ENCODE measurements at places on chromosomes 3 and 15.

- DNase-seq, result peak; percentile 6
Observed at GRCh38 chr3:15953841-15954240, 156.1 kb upstream of the ANKRD28 start.

DNA sequence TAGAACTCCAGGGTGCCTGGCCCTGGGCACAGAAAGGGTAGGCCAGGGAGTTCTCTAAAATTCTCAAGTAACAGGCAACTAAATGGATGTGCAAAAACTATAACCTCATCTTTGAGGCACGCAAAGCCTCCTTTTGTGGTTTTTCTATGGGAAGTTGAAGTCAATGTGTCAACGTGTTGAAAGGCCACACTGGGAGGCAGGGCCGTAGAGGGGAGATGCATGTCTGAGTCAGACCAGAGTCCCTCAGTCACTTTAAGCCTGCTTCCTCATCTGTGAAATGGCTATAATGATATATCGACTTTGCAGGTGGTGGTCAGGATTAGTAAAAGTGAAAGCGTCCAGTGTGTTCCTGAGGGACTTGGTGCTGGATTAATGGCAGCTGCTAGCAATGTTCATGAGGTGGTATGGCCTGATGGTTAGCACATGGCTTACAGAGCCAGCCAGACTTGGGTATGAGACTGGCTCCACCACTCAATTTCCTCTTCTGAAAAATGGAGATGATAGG, 17.0 kb downstream of the TGM5 start:
- peak; percentile 8 for DNase-seq

GRCh38 chr15:36484038-36484778, 95.2 kb upstream of the CDIN1 start:
- DNase-seq, result no peak

GRCh38 chr15:39177561-39177960, 403.3 kb upstream of the THBS1 start:
- DNase-seq, result no peak

DNA sequence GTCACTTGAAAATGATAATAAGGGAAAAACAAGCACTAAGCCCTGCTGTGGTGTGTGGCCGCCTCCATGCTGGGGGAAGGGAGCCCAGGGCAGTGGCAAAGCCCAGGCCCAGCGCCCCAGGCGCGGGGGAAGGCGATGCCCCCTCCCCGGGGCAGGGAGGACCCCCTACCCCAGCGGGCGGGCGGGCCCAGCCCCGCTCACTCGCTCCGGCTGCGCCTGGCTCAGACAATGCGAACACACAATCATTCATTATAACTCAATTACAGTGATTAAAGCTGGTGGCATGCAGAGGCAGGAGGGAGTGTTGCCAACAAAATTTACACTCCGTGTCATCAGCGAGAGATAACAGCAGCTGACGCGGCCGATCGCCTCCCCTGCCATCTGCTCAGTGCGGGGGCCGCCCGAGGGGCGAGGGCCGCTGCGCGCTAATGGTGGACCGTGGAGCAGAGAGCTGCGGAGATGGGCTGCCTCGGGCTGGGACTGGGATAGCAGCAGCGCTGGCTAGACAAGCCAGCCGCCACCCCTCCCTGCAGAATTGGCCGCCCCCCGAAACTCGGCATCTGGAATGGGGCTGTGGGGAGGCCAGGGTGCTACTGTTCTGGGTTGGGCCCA, 64.1 kb downstream of the TLE3 start:
- DNase-seq, result no peak

GRCh38 chr3:136120373-136121348, 75.5 kb downstream of the MSL2 start:
- DNase-seq, result no peak

DNA sequence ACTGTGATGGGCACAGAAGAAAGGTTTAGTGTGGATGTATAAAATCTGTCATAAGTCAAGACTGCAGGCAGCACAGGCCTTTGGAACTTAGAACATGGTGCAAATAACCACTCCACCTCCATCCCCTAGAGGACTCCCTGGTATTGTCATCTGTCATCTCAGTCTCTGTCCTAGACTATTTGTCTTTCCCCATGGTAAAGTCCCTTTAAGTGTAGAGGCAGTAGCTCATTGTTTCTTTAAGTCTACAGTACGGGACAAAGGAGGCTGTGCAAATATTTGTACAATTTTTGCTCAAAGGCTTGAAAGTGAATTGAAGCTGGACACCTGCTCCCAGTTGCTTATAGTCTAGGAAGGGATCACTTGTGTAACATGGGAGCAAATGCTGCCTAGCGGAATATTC, 3.2 kb upstream of the PXYLP1 start:
- DNase-seq, result no peak

DNA sequence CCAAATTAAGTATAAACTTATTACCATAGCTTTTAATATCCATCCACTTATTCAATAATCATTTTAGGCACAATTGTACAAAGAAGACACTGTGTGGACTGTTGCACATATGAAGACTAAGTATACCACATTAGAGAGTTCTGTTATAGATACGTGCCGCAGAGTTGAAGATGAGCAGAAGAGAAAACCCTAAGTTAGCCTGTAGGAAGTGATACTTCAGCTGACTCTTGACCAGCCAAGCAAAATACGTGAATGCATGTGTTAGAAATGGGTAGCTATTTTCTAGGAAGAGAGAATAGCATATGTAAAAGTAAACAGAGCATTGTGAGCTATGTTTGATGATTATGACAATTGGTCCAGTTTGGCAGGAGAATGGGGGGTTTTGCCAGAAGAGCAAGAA, 272.0 kb upstream of the ATP11B start:
- DNase-seq, result no peak

Measured in CD4-positive, alpha-beta T cell treated with Interleukin-21 for 1 hour (primary cell).